ENCODE measurements at places on chromosomes 5 and 9.
A peak's percentile ranks its signal among the peaks of the same experiment; 100 is the strongest.

- DNase-seq, result no peak
These were observed 32.6 kb downstream of the FNBP1 start for GRCh38 chr9:130010151-130010988.

DNA sequence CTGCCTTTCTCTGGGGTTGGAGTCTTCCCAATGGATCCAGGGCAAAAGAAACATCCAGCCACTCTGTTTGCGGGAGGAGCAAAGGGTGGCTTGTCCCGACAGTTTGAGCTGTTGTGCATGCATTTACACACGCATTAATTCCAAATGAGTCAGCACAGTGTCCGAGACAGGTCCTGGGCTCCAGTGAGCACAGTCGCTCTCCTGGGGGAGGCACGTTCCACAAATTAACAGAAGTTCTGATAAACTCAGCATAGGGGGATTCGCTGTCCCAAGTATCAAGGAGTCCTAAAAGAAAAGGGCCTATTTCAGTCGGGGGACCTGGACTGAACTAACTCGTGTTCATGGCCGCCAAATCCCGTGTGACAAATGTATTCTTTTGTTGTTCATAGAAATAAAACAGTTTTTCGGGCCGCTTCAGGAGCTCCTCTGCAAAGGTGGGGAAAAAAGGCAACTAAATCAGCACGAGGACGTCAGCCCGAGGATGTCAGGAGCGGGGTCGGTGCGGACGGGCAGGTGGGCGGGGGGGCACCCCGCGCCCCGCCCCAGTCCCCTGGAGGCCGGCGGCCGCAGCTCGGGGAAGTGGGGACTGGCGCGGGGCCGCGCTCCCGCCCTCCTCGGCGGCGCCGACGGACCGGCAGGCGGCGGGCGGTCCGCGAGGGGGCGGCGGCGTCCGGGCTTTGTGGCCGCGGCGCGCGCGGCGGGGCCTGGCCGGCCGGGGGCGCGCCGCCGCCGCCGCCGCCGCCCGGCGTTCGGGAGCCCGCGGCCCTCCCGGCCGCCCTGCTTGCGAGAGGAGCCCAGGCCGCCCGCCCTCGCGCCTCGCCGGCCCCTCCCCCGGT lies at the start of gene MSANTD3:
Gene MSANTD3, plus strand, starts transcription at position 614 of the 836 bp plus-strand sequence. CDS start 14,796 bp downstream, outside the sequence.
- DNase-seq, result peak; percentile 69

DNA sequence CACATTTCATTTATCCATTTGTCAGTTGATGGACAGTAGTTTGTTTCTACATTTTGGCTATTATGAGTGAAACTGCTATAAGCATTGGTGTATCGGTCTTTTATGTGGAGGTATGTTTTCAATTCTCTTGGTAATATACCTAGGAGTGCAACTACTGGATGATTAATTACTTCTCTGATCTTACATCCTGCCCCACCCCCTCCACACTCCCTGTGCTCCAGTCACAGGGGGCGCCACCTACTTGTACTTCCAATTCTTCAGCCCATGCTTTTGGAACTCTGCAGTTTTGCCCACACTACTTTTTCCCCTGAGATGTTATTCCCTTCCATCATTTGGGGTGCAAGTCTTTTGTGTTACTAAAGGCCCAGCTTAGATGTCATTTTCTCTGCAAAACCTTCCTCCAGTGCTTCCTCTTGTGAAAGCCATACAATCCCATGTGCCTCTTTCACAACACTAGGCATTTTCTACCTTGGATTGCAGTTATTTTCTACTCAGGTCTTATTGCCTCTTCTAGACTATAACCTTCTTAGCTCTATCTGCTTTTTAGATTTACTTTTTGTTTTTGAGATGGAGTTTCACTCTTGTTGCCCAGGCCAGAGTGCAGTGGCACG lies 42.1 kb downstream of the SEC61B start:
- no peak for DNase-seq

DNA sequence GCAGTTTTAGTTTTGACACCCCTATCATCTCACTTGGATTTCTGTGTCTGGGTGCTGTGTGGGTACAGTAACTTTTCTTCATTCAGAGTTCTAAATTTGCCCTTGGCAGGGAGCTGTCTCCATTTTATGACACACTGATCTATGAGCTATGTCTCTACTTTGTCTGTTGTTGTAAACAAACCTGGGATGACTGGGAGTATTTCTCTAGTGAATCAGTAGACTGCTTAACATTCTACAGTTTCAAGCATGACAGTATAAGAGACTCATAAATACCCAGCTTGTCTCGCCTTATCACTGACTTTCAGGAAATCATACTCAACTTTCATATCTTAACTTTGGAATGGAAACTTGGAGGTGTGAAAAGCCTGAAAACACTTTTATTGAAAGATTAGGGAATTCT lies 212.1 kb upstream of the NUDT12 start:
- DNase-seq, result no peak

GRCh38 chr5:67147760-67148159 lies 48.8 kb downstream of the CD180 start:
- DNase-seq, result no peak

DNA sequence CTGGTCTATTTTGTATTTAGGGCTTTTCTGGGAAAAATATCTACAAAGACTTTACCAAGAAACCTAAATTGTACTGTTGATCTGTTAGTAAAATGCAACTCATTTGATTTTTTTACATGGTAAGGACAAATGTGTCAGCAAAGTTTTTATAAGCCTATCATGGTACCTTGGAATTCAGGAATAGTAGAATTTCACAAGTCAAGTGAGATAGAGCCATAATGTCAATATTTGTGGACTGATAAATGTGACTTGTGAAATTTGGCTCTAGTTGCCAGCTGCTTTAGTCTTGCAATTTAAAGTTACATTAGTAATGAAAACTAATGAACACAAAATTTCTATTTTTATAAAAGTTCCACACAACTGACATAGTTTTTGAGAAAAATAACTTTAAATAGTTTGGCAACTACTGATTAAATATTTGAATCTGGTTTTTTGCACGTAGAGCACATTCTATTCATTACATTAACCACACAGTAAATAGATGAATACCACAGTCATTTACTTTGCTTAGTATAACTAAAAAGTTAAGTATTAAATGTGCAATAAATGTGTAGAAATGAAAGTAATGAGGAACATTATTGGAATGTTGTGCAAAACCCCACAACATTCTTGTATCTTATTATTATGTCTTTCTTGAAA lies 41.2 kb upstream of the RIOK2 start:
- DNase-seq, result peak; percentile 25

- DNase-seq, result no peak
These were observed 188.9 kb upstream of the RPS23 start for GRCh38 chr5:82466986-82467561.

GRCh38 chr5:165003283-165003682 lies 1497.9 kb downstream of the MAT2B start:
- no peak for DNase-seq

DNA sequence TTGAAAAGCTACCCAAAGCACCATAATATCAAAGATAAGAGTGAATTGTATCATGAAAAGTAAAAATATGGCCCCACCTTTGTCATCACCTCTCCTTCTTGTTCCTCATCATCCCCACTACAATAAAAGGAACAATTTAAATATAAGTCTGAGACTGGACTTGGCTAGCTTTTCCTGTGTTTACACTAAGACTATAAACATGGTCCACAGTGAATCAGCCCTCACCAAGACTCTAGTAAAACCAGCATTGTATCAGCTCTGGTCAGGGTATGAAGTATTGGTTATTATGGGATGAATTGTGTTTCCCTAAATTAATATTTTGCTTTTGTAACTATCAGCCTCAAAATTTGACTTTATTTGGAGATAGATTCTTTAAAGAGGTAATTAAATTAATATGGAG lies 105.4 kb downstream of the SLC25A46 start:
- DNase-seq, result no peak

DNA sequence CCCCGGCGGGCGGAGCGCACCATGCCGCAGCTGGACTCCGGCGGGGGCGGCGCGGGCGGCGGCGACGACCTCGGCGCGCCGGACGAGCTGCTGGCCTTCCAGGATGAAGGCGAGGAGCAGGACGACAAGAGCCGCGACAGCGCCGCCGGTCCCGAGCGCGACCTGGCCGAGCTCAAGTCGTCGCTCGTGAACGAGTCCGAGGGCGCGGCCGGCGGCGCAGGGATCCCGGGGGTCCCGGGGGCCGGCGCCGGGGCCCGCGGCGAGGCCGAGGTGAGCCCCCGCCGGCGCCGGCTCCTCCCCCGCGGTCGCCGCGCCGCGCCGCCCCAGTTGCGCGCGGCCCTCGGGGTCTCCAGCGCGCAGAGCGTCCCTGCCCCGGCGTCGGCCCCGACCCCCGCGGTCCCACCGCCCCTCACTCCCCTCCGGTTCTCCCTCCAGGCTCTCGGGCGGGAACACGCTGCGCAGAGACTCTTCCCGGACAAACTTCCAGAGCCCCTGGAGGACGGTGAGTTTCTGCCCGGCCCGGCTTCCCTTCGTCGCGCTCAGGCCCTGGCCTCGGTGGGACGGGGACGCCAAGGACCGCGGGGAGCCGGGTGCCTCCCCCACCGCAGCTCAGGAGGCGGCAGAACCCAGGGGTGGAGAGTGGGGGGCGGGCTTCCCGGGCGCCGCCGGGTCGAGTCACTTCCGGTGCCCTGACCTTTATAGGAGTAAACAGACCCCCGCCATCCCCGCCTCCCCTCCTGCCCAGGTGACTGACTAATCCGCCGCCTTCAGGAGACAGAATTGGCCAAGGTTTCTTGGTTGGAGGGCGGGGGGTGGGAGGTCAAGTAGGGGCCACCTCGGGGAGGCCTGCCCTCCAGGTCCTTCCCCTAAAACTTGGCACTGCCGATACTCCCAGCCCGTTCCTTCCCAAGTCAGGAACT lies 665 bp downstream of the TCF7 start:
- peak; percentile 79 for DNase-seq

DNA sequence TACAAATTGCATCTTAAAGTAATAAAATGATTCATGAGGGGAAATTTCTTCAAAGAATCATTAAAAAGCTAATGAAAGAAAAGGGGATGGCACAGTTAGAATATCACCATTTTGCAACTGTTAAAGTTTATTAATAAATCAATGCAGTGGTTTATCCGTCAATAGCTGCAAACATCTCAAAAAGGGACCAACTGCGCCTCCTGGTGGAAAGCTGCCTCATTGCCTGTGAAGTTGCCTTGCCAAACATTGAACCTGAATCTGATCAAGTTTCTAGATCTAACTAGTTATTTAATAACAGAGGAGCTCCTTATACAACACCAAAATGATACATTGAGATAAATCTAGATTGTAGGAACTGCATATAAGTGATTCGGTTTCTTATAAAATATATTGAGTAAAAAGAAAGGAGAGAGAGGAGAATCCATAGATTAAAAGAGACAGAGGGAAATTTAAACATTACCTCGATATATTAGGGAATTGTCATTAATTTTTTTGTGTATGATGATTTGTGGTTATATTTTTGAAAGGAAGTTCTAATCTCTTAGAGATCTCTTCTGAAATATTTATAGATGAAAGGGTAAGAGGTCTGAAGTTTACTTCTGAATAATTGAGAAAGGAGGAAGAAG lies 6.9 kb upstream of the NDUFB6 start:
- DNase-seq, result peak; percentile 82

- peak; percentile 46 for DNase-seq
These were observed 125.1 kb downstream of the KCNIP1 start for GRCh38 chr5:170628691-170629565.

DNA sequence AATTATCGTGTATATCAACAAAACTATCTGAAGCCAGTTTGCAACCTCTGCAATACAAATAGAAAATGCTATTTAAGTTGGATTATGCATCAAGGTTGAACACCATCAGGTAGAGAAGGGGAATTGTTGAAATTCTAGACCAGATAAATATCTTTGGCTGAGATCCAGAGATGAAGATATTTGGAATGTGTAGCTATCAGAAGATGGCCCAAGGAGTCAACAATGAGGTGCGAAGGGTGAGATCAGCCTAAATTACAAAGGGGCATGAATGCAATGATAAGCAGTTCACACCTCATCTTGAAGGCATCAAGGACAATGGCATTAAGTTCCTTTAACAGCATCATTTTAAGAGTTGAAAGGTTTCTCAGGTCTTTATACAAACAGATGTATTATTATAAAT lies 572.1 kb upstream of the DMAC1 start:
- DNase-seq, result no peak

DNA sequence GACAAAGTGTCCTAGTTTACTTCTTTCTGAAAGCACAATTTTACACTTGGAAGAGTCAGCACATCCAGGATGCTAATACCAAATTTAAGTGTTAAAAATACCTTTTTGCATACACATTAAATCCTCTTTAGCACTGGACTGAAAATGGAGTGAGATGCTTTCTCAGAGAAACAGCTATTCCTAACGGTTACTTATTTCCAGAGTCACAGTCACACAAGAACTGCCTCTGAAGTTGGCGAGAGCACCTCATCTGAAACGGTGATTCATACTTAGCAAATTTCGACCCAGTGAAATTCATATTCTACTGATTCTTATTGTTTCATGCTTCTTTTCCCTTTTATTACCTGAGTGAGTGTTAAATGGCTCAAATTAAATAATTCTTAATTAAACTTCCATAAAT lies 12.2 kb downstream of the CDH18 start:
- DNase-seq, result no peak

GRCh38 chr5:106757672-106758071 lies 913.1 kb downstream of the EFNA5 start:
- no peak for DNase-seq

DNA sequence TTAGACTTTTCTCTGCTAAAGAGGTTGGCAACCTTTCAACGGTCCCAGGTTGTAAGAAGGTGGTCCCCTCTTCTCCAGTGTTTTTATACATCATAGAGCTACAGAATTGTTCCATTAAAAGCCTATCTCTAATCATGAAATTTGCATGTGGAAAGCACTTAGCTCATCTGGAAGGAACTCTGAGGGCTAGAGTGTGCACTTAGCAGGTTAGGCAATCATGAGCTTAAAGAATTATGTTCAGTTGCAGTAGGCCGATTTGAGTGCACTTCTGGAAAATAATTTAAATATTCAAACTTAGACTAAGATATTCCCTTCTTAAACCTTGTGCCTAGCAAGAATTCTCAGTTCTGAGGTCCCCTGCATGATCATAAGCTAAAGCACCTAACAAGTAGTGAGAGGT lies 468.7 kb downstream of the SPATA31D1 start:
- no peak for DNase-seq

- DNase-seq, result no peak
These were observed 7.8 kb upstream of the VLDLR start for GRCh38 chr9:2613730-2614271.

GRCh38 chr9:37290940-37291485 lies 131.5 kb upstream of the GRHPR start:
- DNase-seq, result no peak

- DNase-seq, result peak; percentile 44
These were observed 1.6 kb downstream of the DCAF12 start for GRCh38 chr9:34124926-34125325.

GRCh38 chr9:105447386-105447813 lies 434 bp upstream of the FSD1L start:
- DNase-seq, result no peak
